ENCODE measurements at places on chromosomes 5 and 9.

DNA sequence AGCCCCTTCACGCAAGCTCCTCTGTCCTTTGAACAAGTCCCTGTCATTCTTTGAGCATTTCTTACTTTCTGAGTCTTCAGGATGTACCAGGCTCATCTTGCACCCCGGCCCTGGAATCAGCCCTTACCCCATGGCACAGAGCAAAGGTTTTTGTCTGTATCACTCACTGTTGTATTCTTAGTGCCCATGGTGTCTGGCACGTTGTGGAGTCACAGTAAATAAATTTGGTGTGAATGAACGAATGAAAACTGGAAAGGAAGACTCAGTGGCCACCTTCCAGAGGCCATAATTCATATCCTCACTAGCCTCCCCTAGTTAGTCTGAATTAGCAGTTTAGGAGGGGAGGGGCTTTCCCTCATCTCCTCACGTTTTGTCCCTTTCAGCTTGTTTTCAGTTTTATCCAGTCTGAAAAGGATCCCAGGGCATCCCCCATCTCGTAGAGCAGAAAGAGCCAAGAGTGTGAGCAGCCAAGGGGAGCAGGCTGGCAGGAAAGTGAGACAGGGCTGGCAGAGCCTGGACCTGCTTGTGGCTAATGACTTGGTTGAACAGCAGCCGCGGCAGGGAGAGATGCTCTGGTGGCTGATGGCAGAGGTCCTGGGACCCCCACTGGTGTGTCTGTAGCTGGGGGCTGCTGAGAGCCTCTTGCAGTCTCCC is 42.7 kb downstream of the ZNF618 start:
- no peak for DNase-seq

DNA sequence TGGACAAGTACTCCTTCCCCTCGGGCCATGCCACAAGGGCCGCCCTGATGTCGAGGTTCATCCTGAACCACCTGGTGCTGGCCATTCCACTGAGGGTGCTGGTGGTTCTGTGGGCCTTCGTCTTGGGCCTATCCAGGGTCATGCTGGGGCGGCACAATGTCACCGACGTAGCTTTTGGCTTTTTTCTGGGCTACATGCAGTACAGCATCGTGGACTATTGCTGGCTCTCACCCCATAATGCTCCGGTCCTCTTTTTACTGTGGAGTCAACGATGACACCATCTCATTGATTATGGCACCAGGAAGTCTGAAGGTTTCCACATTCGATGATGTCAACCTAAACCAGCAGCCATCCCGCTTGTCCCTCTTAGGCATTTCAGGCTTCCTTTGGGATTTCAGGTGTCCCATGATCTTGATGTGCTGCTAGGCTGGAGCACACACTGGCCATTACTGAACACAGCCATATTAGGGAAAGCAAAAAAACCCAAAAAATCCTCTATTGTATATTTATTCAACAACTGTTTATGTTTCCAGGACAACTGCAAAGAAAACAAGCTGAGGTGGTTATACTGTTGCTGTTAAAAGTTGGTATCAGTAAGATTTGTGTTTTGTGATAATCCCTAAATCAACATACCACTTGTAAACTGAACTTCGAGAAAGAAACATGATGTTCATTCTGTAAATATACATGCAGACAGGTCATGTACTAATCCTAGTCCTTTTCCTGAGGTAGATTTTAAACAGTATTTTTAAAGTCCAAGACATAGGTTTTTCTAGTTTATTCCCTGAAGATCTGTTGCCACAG is 1.1 kb downstream of the PLPP6 start:
- DNase-seq, result no peak

DNA sequence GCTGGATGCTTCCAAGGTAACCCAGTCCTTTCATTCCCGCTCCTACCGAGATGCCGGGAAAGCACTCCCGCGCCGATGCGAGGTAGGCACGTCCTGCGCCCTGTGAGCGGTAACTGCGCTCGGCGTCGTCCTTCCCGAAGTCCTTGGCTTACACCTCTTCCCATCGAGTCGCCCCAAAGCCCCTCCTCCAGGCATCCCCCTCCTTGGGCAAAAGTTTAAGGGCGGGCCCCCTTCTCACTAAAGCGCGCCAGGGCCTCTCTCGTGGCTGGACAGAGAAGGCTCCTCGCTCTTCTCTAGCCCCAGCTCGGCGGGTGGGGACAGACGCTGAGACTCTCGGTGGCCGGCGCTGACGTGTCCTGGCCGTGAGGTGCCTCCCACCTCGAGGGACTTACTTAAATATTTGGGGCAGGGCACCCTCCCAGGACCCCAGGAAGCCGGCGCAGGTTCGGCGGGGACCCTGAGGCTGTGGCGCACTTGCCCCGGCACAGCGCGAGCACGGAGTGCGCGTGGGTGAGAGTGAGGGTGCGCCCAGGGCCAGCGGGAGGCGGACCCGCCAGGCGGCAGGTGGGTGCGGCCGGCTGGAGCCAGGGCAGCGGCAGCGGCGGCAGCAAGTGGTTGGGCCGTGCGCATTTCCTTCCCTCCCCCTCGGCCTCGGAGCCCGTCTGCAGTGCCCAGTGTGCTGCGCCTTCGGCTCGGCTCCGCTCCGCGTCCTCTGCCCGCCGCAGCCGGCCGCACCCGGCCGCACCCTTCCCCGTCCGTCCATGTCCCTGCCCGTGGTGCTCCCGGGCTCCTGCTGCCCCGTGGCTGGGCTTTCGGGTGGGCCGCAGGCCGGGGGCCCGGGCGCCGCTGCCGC is at the start of gene ENTREP1:
ENTREP1 (plus strand) TSS at position 667 of the 853 bp plus-strand sequence; CDS start at position 762, 95 bp downstream.
- DNase-seq, result peak; percentile 53

GRCh38 chr9:12972608-12973589 is 198.1 kb downstream of the LURAP1L start:
- no peak for DNase-seq

DNA sequence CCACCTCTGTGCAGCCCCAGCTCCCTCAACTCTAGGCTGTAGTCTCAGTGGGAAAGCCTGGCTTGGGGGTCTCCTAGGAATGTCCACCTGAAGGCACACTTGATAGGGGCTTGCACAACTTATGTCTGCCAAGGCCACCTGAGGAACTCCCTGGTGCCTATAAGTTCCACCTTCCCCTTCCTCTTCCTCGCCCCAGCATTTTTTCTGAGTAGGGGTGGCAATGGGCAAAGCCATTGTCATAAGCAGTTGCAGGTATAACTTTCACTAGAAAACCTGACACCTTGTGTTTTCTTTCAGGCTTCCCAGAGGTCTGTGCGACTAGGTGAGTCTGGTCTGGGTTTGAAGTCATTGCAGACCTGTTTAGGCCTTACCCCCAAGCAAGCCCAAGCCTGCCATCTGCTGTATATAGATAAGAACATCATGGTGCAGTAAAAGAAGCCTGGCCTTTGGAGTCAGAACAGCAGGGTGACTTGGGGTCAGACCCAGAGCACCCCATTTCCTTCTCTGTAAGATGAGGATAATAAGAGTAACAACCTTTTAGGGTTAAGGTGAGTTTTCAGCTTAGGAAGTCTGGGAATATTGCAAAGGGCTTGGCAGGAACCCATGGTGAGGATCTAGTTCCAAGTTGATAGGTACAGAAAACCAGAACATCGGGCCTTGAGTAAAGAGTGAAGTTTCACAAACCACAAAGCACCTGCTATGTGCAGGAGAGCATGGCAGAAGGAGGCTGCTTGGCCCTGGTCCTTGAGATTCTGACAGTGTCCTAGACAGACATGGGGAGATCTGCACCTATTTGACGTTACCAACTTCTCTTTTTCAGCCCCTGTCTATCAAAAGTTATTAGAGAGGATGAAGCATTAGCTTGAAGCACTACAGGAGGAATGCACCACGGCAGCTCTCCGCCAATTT is 33.8 kb downstream of the TGFBI start:
- no peak for DNase-seq

- no peak for DNase-seq
Observed at GRCh38 chr9:99167694-99168093, 54.0 kb downstream of the ALG2 start.

DNA sequence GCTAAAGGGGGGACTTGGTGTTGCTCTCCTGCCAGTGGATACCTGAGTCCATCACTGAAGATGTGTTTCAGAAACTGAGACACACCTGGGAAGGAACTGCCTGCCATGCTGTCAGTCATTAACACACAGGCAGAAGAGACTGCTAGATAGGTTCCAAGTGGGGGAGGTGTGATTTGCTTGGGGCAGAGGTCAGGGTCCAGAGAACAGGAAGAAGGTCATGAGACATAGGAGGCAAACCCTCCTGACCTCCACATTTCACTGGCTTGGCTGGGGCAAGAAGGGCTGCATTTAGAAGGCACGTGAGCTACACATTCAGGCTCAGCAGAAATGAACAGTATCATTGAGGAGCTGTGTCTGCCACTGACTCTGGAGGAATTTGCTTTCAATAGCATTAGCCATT is 215.8 kb downstream of the HSPA4 start:
- DNase-seq, result no peak

GRCh38 chr9:93585259-93585658 is 8.9 kb downstream of the PHF2 start:
- DNase-seq, result no peak

DNA sequence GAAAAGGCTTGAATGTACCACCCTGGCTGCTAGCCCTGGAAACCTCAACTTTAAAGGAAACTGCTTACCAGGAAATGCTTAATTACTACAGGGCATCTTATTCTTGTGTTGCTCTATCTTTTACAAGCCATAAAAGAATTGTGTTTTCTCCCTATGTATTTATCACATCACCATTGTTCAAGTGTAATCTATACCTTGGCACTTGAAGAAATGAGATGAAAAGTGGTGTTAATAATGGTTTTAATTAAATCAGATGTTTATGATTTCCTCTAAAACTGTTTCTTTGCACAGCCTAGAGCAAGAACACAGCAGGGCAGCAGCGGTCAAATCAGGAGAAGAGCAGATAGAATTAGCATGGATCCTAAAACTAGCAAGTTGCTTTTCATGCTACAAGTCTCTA is 131.8 kb upstream of the RGMB start:
- no peak for DNase-seq

- no peak for DNase-seq
Observed at GRCh38 chr5:153517241-153517611, 26.8 kb downstream of the GRIA1 start.

GRCh38 chr9:100306283-100306682 is 46.5 kb downstream of the TEX10 start:
- no peak for DNase-seq

DNA sequence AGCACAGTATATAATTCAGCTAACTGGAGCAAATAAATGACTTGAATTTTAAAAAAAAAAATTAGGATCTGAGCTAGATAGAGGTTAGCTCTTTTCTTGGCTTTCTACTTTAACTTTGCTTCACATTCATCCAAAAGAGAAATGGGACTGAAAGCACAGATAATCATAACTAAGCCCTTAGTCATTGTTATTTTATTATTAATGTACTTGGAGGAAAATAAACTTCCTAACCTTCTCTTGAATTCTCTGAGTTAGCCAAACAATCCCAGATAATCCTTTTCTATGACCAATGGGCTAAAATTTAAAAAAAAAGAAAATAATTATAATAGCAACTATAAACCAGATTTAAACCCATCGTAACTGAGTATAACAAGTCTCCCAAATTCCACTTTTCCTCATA is 57.6 kb upstream of the RASA1 start:
- DNase-seq, result no peak

DNA sequence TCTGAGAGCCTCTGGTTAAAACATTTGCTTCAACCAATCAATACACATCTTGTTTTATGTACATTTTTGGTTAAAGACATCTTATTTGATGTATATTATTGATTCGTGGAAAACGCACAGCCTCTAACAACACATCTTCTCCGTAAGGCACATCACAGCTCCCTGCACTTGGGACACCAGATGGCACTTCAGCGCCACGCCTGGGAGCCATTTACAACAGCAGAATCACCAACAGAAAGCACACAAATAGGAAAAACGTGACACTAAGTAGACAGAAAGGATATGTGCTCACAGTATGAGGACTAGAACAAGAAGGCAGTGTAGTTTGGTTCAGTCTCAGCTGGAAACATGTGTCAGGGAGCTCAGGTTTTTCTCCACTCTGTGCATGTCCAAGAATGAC is 199.7 kb downstream of the ROR2 start:
- DNase-seq, result no peak

DNA sequence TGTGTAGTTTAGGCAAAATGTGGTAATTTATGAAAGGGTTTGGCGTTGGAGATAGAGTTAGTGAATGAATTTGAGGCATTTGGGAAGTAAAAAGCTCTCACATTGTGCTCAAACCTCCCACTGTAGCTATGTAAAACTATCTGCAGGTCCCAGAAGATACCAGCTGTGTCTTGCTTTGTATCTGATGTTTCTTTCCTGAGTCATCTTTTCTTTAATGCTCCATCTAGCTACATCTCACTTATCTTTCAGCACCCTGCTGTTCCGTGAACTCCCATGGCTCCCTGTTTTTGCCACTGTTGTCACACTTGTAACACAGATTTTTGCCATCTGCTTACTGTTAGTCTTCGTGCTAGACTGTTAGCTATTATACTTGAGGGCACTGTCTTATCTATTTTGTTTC is 253.1 kb downstream of the NPR3 start:
- no peak for DNase-seq

DNA sequence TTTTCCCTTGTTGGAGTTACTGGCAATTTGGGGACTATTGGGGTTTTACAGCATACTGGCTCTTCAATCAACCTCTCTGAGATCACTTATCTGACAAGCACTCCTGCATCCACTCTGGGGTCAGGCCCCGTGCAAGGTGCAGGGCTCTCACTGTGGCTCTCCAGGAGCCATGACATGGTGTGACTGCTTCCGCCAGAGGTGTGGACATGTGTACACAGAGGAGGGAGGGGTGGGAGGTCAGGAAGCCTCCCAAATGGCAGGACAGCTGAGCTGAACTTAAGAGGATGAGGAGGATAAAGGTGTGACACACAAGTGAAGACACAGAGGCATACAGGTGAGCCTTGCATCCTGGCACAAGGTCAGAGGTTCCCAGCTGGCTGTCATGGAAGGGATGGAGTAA is 24.3 kb downstream of the SHB start:
- DNase-seq, result no peak

DNA sequence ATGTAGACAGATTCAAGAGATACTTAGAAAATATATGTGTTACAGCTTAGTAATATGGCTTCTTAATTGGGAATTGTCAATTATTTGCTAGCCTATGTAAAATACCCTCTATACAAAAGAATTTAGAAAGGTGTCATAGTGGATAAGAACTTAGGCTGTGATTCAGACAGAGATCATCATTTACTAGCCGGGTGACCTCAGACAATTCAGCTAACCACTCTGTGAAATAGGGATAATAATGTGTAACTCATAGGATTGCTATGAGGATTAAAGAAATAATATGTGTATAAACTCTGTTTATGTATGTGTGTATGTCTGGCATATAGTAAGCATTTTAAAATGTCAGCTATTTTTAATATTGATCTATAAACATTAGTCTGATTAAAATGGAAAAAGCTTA is 5.9 kb upstream of the LARS1 start:
- DNase-seq, result no peak

DNA sequence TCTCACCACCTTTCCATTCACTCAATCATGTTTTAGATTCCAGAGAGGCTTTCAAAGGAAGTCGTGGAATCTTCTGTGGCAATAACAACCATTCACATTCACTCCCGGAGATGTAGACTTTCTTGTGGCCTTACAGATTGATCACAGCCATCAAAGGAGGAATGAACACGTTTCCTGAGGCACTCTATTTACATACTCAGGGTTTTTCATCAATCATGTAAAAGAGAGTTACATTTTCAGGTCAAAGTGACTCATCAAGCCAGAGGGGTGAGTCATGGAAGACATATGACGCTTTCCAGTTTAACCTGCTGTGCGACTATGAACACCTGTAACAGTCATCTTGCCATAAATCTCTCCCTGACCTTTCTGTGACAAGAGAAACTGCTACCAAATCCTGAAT is 39.3 kb upstream of the RAD23B start:
- DNase-seq, result no peak

- DNase-seq, result no peak
Observed at GRCh38 chr9:78306222-78307076, 9.5 kb downstream of the PSAT1 start.

Measured in progenitor cell of endocrine pancreas (in vitro differentiated cells).